ENCODE measurements at places on chromosomes 2 and 18.

- DNase-seq: no peak
Observed at GRCh38 chr2:221461901-221462300, 110.2 kb downstream of the EPHA4 start.

DNA sequence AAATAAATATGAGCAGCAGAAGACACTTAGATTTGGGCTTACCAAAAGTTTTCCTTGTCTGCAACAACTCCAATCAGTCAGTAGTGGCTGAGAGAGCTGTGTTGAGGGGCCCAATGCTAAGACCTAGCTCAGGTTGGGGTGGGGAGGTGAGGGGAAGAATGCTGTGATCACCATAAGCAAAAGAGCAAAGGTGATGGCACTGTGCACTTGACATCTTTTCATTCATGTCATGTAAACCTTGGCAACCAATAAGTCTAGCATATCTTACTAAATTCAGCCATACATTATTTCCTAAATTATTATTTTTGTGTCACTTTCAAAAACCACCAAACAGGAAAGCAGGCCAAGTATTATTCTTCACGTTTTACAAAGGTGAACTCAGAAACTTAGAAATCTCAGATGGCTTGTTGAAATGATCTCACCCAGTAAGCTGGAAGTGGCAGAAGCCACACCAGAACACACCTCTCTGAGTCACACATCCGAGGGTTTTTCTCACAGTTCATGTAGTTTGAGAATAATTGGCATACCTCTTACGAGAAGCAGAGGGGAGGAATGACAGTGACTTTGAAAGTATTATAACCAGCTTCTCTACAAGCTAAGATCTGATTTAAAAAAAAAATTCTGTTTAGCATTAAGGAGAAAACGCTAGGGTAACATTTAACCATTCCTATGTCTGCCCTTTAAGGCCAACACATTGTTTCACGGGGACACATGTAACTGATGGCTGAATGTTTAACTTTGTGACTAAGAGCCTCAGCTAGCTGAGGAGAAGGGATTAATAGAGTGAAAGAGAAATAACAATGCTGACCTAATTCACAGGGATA, 43.3 kb upstream of the SETBP1 start:
- no peak for DNase-seq

- no peak for DNase-seq
Observed at GRCh38 chr18:48137374-48138081, 207.1 kb upstream of the SMAD2 start.

GRCh38 chr2:147224070-147224469, 620.8 kb upstream of the ACVR2A start:
- no peak for DNase-seq

GRCh38 chr2:176902454-176902853, 310.1 kb upstream of the HNRNPA3 start:
- DNase-seq: no peak

GRCh38 chr2:206989311-206989710, 50.0 kb downstream of the CPO start:
- DNase-seq: peak; percentile 64

DNA sequence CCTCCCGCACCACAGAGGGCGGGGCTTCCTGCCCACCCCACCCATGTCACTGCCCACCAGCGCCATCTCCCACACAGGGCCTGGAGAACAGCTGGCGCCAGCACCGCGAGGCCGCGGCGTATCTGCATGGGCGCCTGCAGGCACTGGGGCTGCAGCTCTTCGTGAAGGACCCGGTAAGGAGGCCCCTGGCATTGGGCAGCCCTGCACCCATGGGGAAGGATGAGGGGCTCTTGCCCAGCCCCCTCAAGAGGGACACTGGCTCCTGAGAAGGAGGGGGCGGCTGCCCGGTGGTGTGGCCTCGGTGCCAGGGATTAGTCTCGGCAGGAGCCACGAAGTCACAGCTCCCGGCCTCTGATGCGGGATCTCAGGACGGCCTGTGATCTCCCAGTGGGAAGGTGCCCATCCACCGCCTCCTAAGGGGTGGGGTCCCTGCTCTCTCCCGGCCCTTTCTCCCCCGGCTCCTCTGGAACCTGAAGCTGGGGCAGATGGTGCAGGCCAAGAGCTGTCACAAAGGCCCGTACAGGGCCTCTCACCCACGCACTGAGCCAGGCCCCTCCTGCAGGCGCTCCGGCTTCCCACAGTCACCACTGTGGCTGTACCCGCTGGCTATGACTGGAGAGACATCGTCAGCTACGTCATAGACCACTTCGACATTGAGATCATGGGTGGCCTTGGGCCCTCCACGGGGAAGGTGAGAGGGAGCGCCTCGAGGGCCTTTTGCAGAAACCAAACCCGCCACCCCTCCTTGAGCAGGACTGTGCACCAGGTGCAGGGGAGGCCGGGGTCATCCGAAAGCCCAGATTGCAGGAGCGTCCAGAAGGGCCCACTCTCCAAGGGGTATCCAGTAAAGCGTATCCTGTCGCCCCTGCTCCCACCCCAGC, 9.1 kb downstream of the AGXT start:
- DNase-seq: no peak

DNA sequence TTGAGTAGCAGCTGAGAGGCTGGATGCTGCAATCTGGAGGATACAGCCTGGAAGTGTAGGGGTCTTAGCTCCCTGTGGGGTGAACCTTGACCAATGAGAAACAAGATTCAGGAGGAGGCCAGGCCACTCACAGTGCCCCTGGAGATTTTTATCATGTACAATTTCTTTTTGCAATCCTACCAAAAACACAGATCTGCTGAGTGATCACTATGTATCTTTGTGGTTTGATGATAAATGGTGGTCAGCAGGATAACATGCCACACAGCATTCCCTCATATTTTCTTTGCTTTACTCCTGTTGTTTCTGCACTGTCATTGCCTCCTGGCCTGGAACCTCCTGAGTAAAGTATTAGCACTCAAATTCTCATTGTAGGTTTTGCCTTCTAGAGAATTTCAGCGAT, 357.9 kb downstream of the THSD7B start:
- no peak for DNase-seq

- DNase-seq: no peak
Observed at GRCh38 chr2:231332388-231332787, 63.1 kb upstream of the B3GNT7 start.

- no peak for DNase-seq
Observed at GRCh38 chr2:147442816-147443215, 402.0 kb upstream of the ACVR2A start.

DNA sequence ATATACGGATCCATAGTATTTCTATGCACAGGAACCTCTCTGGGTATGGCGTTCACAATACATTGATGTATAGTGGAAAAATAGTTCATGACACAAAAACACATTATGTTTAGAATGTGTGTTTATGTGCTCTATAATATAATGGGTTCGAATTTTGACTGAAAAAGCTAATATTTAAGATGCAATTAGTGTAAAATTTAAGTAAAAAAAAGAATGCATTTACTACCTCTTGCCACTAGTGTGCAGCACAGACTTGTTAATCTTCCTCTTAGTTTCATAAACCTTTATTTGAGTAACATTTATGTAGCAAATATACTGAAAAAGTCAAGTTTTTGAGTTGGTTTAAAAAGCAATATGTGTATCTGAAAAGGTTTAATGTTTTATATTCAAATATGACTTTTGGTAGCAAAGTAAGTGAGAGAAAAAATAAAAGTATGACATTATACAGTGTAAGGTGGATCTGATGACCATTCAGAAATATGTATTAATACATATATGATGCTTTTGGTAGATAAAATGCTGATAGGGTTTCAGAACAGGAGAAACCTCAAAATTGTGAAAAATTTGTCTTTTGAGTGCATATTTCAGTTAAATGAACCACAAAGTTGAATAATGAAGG, 49.4 kb downstream of the CCDC102B start:
- DNase-seq: peak; percentile 41

DNA sequence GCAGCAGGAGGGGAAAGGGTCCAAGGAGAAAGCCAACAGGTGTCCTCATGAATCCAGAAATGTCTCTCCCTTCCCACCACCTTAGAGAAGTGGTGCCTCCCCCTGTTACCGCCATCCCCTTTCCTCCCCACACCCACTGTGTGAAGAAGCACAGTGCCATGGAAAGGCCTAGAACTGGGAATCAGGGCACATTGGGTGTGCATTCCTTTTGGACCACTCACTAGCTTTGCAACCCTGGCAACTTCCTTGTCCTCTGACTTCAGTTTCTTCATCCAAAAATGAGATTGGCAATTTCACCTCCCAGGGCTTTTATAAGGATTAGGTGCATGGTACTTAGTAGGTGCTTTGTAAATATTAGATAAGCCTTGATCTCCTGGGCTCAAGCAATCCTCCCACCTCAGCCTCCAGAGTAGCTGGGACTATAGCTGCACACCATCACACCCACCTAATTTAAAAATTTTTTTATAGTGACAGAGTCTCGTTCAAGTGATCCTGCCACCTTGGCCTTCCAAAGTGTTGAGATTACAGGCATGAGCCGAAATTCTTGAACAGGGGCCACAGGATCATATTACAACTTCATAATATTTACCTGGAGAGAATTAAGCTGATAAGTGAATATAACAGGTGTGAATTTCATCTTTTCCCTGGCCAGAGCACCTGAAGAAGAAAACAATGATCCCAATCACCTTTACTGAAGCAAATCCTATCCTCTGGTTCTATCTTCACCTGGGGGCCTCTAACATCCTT, 97.9 kb upstream of the TAF1B start:
- no peak for DNase-seq

GRCh38 chr18:53698907-53699306, 525.6 kb downstream of the MBD2 start:
- DNase-seq: peak; percentile 2

DNA sequence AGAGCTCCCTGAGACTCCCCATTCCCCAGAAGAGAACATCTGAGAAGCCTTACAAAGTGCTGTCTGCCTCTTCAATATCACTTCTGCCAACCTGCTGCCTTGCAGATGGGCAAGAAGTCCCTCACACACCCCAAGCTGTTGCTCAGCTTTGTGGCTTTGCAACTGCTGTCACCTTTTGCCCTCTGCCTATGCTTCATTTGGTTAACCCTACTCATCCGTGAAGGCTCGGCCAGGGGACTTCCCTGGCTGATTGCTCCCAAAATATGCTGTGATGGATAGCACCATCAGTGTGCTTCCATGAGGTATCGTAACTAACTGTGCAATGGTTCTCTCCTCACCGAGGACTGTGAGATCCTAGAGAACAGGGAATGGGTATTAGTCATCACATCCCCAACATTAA, 88.9 kb upstream of the CYP1B1 start:
- DNase-seq: no peak

DNA sequence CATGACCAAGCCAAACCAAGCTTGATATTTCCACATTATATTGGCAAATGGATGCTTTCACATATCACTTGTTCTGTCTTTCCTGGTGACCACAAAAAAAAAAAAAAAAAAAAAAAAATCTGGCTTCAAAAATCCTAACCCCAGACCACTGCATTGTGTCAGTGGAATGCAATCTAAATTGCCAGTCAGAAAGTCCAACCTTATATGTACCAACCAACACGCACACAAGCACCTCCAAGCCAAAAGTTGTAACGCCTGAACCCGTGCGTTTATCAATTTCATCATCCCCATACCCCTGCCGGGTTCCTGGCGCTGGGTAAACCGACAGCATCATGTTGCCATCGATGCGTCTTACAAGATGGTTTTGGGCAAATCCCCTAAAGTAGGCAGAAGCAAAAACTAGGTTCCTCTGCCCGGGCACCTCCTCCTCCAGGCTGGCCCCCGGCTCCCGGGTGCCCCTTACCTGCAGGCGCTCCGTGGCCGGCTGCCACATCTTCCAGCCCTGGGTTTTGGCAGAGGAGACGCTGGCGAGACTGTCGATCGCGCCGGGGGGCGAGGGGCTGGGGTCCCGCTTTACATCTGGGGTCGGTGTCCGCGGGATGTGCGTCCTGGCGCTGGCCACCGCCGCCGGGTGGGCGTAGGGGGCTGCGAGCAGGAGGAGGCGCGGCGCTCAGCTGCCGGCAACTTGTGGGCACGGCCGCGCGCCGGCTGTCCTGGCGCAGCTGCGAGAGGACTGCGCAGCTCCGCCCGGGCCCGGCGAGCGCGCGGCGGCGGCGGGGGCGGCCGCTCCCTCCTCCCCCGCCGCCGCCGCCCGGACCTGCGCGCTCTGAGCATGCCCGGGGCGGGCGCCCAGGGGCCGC, at the start of gene PID1:
TSS of gene PID1 (minus strand) at position 737 of the 860 bp plus-strand sequence. CDS start at position 493, 244 bp downstream.
- no peak for DNase-seq

Data from hematopoietic multipotent progenitor cell treated with erythropoietin and hydrocortisone succinate and interleukin-3 and kit ligand, for 8 days (in vitro differentiated cells).